Fibroblast of lung (primary cell): ENCODE measurements at places on chromosomes 5 and 9. TPM values are rescaled to one million over a fixed set of nuclear protein-coding genes. Genes with fewer than 3 reads are reported as not detected.
A peak's percentile ranks its signal among the peaks of the same experiment; 100 is the strongest.

DNA sequence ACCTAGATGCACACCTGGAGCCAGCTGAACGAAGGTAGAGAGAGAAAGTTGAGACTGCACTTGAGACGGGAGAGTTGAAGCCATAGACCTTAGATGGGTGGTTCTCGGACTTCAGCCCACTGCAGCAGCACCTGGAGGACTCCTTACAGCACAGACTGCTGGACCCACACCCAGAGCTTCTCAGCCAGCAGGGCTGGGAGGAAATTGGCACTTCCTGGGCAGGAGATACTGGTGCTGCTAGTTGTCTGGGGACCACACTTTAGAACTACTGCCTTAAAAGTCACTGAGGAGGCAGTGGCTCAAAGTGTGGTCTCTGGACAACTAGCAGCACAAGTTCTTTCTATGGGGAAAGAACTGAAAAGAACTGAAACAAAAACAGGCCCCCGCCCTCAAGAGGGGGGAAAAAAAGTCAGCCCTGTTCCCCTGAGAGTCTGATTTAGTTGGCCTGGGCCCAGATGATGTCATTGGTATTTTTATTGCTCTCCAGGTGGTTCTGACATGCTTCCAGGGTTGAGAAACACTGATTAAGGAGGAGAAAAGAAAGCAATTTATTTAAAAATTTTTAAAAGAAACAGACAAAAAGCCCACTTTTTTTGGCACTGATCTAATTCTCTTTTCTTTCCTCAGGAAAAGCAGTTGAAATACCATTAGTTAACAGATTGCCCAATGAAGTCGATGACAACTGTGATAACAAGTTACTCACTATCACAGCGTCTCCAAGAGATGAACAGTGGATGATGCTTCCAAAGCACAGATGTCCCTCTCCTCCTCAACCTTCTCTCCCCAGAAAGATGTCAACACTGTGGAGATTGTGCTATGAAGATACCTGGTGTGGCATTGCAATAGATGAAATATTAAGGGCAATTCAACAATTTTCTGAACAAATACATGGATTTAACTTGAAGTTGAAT lies 73.6 kb upstream of the ADAMTS16 start:
- no peaks in the 10 kb centered on the region for H3K36me3 ChIP-seq
- DNase-seq: no peak
- no peaks in the 10 kb centered on the region for H3K4me1 ChIP-seq
- H3K27ac ChIP-seq: no peak overlapping the region
- no peak overlapping the region for H3K4me3 ChIP-seq

- H3K27me3 ChIP-seq: no peaks in the 10 kb centered on the region
- H3K4me3 ChIP-seq: peak overlapping the region; percentile 47
- DNase-seq: peak; percentile 59
- peak overlapping the region; percentile 90 for H3K27ac ChIP-seq
- peaks cover 63% of the 10 kb centered on the region for H3K4me1 ChIP-seq
These were observed 23.6 kb downstream of the PCDHGC5 start for GRCh38 chr5:141512390-141512910.

GRCh38 chr5:10111571-10111970 lies 138.1 kb downstream of the ATPSCKMT start:
- H3K4me1 ChIP-seq: no peaks in the 10 kb centered on the region
- H3K27me3 ChIP-seq: no peaks in the 10 kb centered on the region
- H3K36me3 ChIP-seq: no peaks in the 10 kb centered on the region
- peak; percentile 37 for DNase-seq
- no peak overlapping the region for H3K27ac ChIP-seq
- H3K4me3 ChIP-seq: no peak overlapping the region

The TBC1D13 gene
- total RNA-seq: 7.4 and 9.2 TPM in 2 replicates

GRCh38 chr5:81425569-81425968 lies 31.6 kb upstream of the ACOT12 start:
- H3K36me3 ChIP-seq: no peaks in the 10 kb centered on the region
- H3K4me3 ChIP-seq: no peak overlapping the region
- no peaks in the 10 kb centered on the region for H3K27me3 ChIP-seq
- H3K27ac ChIP-seq: peak overlapping the region; percentile 27
- peak; percentile 74 for DNase-seq

- no peaks in the 10 kb centered on the region for H3K4me1 ChIP-seq
- no peaks in the 10 kb centered on the region for H3K27me3 ChIP-seq
- no peaks in the 10 kb centered on the region for H3K36me3 ChIP-seq
- no peak for DNase-seq
- H3K27ac ChIP-seq: no peak overlapping the region
These were observed 31.9 kb downstream of the THBS4 start for GRCh38 chr5:80067016-80067415.

GRCh38 chr5:109483395-109483971 lies 73.7 kb upstream of the PJA2 start:
- no peaks in the 10 kb centered on the region for H3K27me3 ChIP-seq
- H3K27ac ChIP-seq: no peak overlapping the region
- peaks cover 2% of the 10 kb centered on the region for H3K4me1 ChIP-seq
- H3K4me3 ChIP-seq: no peak overlapping the region
- no peaks in the 10 kb centered on the region for H3K36me3 ChIP-seq
- no peak for DNase-seq

- H3K36me3 ChIP-seq: no peaks in the 10 kb centered on the region
- peak overlapping the region; percentile 23 for H3K27ac ChIP-seq
- no peaks in the 10 kb centered on the region for H3K27me3 ChIP-seq
These were observed 10.5 kb downstream of the EXD3 start for GRCh38 chr9:137412431-137412830.

The PELO gene
- 31.1 and 45.2 TPM in 2 replicates for total RNA-seq

DNA sequence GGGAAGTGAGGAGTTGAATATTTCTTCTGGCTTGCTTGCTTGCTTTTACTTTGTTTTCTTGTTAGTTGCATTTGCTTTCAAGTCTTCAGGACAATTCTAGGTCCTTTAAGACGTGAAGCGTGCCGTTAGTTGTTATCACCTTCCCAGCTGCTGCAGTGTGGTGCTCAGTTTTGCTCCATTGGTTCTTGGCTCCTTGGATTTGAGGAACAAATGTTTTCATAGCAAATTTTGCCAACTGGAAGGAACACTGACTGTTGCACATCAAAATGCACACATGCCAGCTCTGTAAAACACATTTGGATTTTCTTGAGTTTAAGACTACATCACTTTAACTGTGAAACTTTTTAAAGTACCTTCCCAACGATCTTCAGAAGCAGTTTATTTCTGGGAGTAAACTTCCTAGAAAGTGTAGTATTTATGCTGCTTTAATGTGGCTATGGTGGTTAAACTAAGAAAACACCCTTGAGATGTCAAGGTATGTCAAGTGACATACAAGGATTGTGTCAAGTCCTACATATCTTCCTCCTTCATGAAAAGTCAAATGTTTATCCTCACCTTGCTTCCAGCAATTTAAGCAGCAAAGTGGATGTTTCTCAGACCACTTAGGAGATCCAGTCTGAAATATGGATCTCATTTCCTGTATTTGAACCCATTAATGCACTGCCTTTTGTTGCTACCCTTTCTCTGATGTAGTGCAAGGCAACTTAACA lies 24.9 kb downstream of the MOCS2 start:
- H3K4me3 ChIP-seq: no peak overlapping the region
- H3K4me1 ChIP-seq: no peaks in the 10 kb centered on the region
- no peaks in the 10 kb centered on the region for H3K27me3 ChIP-seq
- H3K36me3 ChIP-seq: peaks cover 3% of the 10 kb centered on the region
- DNase-seq: no peak

DNA sequence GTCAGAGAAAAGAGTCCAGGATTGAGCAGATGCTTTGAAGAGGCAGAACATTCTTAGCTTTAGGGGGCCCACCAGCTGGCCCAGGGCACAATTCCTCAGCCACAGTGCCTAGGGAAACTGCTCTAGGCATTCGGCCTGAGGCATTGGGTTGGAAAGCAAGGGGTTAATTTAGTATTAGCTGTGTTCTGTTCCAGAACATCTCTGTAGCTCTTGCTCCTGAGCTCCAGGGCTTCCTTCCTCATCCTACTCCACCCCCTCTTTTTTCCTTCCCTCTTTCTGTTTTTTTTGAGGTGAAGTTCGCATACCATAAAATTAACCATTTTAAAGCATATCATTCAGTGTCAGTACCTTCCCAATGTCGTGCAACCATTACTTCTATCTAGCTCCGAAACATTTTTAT lies 74.5 kb upstream of the PANK3 start:
- H3K4me1 ChIP-seq: no peaks in the 10 kb centered on the region
- H3K36me3 ChIP-seq: no peaks in the 10 kb centered on the region
- no peaks in the 10 kb centered on the region for H3K27me3 ChIP-seq
- no peak for DNase-seq

DNA sequence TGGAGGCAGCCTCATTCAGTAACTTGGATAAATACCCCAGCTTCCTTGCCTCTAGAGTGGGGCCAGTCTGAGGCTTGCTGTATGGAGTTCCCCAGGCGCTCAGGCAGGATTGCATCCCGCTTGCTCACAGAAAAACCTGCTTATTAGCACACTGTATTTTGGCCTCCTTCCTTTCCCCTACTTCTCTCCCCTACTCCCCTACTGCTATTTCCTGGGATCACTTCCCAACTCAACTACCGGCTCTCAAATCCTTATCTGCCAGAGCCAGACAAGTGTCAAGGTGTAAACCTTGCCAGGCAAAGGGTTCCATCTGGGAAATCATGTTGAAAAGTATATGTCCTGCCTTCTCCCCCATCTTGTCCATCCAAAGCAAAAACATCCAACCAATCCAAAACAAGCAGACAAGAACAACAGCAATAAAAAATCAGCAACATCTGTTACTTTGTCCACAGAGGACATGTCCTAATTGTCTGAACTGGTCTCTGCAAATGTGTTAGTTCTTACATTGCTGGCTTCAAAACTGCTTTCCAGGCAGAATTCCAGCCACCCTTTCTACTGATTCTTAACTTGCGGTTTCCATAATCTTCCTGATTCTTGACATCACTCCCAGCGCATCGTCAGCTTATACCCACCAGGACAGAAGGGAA lies 164.1 kb upstream of the SEMA6A start:
- H3K27me3 ChIP-seq: no peaks in the 10 kb centered on the region
- H3K36me3 ChIP-seq: no peaks in the 10 kb centered on the region
- peak; percentile 6 for DNase-seq

GRCh38 chr5:94245608-94246007 lies 372.8 kb downstream of the KIAA0825 start:
- peaks cover 2% of the 10 kb centered on the region for H3K4me1 ChIP-seq
- H3K27me3 ChIP-seq: no peaks in the 10 kb centered on the region
- no peak overlapping the region for H3K4me3 ChIP-seq
- H3K36me3 ChIP-seq: no peaks in the 10 kb centered on the region
- peak; percentile 49 for DNase-seq

DNA sequence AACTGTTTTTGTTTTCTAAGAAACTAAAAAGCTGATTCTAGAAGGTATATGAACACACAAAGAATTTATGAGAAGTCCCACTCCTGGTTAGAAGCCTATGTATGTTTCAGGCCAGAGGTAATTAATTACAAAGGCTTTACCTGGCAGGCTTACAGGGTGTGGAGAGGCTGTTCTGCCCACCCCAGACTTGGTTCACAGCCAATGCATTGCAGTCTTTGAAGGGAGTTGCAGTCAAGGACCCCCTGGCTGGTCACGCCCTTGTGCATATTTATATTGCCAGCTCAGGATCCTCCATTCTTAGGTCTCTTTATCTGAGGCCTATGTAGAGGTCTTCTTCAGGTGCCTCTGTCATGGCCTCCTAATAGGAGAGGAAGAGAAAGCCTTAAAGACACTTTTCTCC lies 13.6 kb upstream of the PRSS3 start:
- no peak for DNase-seq
- no peak overlapping the region for H3K27ac ChIP-seq
- H3K4me3 ChIP-seq: no peak overlapping the region

The EQTN gene
- not detected in 2 replicates for total RNA-seq

- H3K27ac ChIP-seq: no peak overlapping the region
- no peak for DNase-seq
- no peaks in the 10 kb centered on the region for H3K36me3 ChIP-seq
- no peaks in the 10 kb centered on the region for H3K27me3 ChIP-seq
These were observed 161.0 kb downstream of the ELAVL2 start for GRCh38 chr9:23665051-23665450.

DNA sequence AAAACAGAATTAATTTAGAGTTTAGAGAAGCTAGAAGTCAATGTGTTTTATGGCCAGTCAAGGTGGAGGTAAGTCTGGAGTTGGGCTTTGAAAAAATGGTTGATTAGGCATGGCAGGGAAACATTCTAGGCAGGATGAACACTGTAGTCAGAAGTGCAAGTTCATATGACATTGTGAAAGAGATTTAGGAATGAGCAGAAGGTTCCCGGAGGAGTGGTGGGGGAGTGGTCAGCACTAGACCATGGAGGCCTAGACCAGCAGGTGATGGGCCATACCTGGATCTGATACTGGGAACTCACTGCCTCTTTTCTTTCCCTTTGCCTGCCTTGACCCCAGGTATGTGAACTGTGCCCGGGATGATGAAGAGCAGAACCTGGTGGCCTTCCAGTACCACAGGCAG lies 16.6 kb downstream of the PRDM9 start:
- no peak overlapping the region for H3K4me3 ChIP-seq
- no peaks in the 10 kb centered on the region for H3K4me1 ChIP-seq
- no peak for DNase-seq

DNA sequence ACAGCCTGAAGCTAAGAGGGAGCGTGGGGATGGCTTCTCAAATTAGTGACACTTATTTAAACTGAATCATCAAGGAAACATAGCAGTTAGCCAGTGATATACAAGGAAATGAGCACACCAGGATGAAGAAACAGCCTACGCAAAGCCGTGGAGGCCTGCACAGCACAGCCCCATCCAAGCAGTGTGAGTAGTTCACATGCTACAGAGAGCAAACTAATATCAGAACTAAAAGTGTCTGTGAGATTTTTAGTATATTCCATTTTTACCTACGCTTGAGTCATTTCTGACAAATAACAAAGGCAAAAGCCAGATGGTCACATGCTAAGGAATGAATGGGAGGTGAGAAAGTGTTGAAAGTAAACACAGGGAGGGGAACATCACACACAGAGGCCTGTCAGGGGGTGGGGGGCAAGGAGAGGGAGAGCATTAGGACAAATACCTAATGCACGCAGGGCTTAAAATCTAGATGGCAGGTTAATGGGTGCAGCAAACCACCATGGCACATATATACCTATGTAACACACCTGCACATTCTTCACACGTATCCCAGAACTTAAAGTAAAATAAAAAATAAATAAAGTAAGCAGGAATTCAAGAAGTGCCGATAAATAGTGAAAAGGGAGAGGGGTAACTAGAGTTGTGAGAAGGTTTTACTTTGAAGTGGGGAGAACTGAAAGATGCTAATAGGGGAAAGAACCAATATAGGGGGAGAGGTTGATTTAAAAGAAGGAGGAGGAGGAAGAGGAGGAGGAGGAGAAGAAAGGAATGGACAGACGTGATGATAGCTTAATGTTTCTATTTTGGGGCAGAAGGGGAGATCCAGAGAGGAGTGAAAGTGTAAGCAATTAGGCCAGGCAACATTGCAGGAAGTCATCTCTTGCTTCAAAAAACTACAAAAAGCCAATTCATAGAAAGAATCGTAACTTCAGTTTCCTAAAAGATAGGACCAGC lies 100.9 kb upstream of the PTGER4 start:
- no peaks in the 10 kb centered on the region for H3K27me3 ChIP-seq
- H3K36me3 ChIP-seq: no peaks in the 10 kb centered on the region
- no peak overlapping the region for H3K27ac ChIP-seq
